ENCODE measurements at places on chromosomes 13 and 19.
A peak's percentile ranks its signal among the peaks of the same experiment; 100 is the strongest.

GRCh38 chr13:30898070-30898469 is 8.0 kb upstream of the MEDAG start:
- DNase-seq: no peak

DNA sequence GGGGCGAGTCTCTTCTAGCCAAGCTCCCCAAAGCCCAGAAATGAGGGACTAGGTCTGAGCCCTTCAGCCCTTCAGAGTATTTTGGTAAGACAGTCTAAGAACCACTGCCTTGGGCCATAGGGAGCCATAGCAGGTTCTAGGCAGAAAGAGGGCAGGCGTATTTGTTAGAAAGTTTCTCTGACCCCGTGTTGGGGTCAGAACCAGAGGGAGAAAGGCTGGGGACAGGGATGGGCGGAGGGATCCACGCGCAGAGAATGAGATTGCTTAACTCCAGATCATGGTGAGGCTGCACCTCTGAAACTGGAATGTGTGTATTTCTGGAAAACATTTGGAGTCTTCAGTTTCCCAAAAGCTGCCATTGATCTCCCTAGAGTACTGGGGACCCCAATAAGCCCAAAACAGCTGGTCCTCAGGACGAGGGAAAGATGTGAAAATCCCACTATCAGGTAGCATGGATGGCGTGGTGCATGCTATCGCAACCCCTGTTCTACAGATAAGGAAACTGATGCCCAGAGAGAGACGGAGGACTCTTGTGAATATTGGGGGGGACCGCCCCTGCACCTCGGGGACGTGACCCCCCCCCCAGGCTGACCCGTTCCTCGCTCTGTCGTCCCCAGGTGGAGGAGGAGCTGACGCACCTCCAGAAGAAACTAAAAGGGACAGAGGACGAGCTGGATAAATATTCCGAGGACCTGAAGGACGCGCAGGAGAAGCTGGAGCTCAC is 703 bp upstream of the TPM4 start:
- peak; percentile 5 for DNase-seq

DNA sequence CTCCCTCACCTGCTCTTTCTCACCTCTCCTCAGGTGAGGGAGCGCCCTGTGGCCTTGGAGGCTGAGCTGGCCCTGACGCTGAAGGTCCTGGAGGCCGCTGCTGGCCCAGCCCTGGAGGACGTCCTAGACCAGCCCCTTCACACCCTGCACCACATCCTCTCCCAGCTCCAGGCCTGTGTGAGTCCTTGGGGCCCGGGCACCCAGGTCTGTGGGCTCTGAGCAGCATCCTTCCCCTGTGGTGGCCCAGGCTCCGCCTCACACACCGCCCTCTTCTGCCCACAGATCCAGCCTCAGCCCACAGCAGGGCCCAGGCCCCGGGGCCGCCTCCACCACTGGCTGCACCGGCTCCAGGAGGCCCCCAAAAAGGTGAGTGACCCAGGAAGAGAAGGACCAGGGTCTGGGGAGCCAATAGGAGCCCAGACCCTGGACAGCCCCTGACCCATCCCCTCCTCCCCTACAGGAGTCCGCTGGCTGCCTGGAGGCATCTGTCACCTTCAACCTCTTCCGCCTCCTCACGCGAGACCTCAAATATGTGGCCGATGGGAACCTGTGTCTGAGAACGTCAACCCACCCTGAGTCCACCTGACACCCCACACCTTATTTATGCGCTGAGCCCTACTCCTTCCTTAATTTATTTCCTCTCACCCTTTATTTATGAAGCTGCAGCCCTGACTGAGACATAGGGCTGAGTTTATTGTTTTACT is 1.9 kb downstream of the IFNL1 start:
- DNase-seq: no peak

DNA sequence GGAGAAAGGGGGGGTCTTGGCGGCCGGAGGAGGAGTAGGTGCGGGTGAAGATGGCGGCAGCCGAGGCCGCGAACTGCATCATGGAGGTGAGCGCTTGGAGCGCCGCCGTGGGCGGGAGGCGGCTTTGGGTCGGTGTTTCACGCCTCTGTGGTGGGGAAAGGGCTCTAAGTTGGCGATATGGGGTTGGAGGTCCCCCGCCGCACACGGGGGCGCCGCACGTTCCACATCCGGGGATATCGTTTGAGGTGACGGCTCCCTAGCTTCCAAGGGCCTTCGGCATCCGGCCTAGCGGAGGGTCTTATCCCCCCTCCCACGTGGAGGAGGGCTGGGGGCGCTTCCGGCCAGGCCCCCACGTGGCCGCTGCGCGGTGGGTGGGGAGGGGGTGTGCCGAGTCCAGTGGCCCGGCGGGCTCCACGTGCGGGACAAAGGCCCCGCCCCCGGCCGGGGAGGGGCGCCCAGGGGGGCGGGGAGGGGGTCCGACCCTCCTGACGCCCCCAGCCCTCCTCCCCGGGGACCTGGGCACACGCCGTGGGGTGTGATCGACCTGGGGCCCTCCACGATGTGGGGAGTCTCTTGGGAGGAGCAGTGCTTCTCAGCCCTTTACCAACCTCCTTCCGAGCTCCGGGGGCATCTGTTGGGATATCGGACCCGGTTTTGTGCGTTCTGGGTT is at the start of gene PRMT1:
PRMT1 (plus strand) TSS at position 41 of the 670 bp plus-strand sequence; CDS start at position 51, 10 bp downstream.
- DNase-seq: no peak

- no peak for DNase-seq
Measured at GRCh38 chr13:60662595-60662994, 265.6 kb downstream of the TDRD3 start.

DNA sequence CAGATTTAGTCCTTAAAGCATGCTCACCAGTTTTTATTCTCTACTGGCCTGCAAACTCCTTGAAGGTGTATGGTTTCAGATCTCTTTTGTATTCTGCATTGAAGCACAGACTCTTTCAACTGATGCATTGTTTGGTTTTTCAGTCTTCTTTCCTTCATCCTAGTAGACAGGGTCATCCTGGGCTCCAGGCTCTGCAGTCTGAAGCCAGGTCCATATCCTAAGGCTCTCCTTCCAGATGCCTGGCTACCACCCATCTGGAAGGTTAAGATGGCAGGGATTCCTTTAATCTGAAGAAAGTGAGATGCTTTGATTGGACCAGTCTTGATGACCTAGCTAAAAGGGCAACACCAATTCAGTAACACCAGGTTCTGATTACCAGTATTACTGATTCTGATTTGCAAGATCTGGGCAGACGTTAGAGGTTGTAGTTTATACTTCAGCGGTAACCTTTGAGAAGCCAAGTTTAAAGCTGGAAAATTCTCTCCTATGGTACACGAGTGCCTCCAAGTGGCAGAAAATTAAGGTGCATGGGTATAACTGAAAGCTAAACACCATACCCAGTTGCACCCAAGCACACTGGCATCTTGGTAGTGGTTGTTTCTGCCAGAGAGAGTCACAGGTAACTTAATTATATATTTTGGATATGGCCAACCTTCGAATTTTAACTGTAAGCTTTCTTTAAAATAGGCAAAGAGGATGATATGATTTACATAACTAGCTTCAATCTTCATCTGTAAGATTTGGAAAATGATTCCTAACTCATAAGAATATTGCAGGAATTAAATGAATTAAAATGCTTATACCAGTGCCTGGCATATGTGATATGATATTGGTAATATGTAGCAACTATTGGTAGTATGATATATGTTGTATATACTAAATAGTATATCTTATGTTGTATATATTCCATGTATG is 1651.9 kb upstream of the MIR17HG start:
- DNase-seq: no peak

GRCh38 chr13:108305655-108306054 is 36.1 kb downstream of the TNFSF13B start:
- no peak for DNase-seq

- no peak for DNase-seq
Measured at GRCh38 chr13:110634558-110634957, 19.2 kb downstream of the NAXD start.

- DNase-seq: peak; percentile 75
Measured at GRCh38 chr13:73970421-73971055, 163.7 kb downstream of the KLF12 start.

DNA sequence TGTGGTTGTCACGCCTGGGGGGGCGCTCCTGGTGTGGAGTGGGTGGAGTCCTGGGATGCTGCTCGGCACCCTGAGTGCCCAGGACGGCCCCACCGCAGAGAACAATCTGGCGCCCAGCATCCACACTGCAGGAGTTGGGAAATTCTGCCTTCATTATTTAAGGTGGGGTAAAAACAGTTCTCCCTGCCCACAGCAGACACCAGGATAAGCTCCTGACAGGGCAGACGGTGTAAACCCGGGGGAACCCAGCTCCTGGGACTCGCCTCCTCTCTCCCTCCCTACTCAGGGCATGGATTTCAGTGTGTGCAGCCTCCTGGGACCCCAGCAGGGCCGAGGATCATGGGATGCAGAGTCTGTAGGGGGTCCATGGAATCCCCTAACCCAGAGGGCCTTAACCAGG is 7.7 kb upstream of the WDR18 start:
- no peak for DNase-seq

- DNase-seq: no peak
Measured at GRCh38 chr13:95620030-95620824, 24.3 kb downstream of the DZIP1 start.
